Gastroesophageal sphincter (tissue), 4 donors: ENCODE measurements at places on chromosomes 13 and 19.

DNA sequence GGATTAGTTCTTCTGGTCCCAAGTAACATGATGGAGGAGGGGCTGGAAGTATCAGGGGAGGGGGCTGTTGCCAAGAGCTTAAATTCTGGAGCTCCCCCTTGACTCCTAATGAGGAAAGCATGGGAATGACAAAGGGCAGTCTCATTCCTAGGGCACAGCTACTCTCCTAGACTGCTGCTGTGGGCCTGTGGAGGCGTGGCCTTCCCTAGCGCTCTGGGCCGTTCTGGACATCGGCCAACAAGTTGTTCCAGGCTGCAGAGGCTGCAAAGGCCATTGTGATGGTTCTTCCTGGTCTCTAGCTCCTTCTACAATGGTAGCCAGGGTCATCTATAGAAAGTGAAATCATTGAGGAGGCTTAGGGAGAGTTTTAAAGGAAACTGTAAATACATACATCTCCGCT is 916.6 kb downstream of the DIAPH3 start:
- no peak for ATAC-seq

DNA sequence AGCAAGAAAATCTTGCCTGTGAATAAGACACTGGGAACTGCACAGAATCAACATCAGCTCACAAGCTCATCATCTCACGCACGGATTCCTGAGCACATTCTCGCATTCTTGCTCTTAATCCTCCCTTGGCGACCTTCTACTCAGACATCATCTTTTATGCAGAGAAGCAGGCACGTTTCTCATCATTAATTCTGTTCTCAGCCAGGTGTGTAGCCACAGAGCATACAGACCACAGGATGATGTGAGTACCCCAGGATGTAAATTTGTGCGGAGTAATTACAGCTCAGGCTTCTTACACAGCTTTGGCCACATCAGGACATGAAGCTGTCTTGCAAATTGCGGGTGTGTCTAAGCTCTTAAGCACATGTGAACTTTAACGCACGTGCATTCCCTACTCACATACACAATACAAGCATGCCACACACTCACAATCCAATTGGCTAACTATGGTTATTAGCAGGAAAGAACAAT is 36.5 kb upstream of the SACS start:
- ATAC-seq, result no peak

GRCh38 chr13:79986890-79987289 is 354.0 kb downstream of the SPRY2 start:
- no peak for ATAC-seq

DNA sequence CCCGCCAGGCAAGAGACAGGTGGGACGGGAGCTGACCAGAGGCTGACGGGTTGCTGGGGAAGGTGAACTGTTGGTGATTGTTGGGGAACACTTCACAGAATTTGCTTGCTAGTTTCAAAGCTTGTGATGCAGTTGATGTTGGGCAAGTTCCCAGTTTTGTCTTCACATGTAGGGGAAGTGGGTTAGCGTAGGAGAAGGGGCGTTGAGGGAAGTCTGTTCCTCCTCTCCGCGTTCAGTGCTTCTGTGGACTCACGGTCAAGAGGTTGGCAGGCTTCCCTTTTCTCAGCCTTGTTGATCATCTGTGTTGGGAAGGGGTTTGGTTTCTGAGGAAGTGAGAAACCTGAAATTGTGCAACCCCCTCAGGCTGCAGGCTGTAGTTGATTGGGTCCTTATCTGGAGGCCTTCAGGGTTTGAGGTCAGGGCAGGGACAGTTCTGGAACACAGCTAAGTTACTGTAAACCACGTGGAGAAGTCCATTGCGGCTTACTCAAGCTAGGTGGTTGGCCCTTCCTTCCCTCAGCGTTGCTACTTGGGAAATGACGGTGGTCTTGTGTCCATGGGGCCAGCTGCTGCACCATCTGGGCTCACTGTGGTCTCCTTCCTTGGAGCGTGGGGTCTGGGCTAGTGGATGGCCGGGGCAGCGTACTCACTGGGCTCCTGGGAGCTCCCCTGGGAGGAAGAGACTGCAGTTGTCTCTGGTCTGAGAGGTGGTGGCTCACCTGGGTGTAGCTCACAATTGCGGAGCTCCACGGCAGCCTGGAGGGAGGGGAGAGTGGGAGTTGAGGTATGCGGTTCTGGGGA is 7.5 kb downstream of the RPS9 start:
- peak; percentile 71 for ATAC-seq

GRCh38 chr13:20993211-20993610 is 68.2 kb downstream of the LATS2 start:
- no peak for ATAC-seq

GRCh38 chr19:41443813-41444455 is 978 bp downstream of the ERICH4 start:
- ATAC-seq, result no peak

DNA sequence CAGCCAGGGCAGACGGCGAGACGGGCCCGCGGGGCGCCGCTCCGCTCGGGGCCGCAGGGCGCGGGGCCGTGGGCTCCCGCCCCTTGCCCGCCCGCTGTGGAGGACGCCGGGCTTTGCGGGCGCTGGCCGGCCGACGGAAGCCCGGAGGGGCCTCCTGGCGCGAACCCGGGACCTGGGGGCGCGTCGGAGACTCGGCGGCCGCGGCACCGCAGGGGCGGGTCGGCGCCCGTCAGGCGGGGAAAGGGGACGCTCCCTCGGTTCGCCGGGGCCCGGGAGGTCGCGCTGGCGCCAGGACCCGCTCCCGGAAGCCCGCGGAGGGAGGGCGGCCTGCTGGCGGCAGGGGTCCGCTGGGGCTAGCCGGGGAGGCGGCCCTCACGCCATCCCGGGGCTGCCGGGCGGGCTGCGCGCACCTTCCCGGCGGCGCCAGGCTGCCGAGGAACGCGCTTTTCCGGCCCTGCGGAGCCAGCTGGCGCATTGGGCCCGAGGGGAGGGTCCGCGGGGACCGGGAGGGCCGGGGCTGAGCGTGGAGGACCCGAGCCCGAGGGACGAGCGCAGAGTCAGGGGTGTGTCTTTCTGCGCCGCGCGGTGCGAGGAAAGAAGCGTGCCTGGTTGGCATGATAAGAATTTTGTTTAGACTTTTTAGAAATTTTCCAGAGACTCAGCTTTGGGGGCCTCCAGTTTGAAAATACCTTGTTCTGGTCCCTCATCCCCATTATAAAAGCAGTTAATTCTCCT is 511 bp downstream of the GARRE1 start:
- ATAC-seq, result peak; percentile 71

GRCh38 chr13:91523116-91523515 is 124.7 kb downstream of the GPC5 start:
- ATAC-seq, result no peak

GRCh38 chr13:66984241-66984640 is 245.9 kb downstream of the PCDH9 start:
- no peak for ATAC-seq

GRCh38 chr19:40219721-40220276 is 1.6 kb upstream of the TTC9B start:
- ATAC-seq, result no peak

GRCh38 chr13:36999054-36999714 is at the start of gene ALG5:
ALG5 (minus strand) TSS chr13:36999340; CDS start chr13:36999300, 40 bp downstream.
- peak; percentile 88 for ATAC-seq

DNA sequence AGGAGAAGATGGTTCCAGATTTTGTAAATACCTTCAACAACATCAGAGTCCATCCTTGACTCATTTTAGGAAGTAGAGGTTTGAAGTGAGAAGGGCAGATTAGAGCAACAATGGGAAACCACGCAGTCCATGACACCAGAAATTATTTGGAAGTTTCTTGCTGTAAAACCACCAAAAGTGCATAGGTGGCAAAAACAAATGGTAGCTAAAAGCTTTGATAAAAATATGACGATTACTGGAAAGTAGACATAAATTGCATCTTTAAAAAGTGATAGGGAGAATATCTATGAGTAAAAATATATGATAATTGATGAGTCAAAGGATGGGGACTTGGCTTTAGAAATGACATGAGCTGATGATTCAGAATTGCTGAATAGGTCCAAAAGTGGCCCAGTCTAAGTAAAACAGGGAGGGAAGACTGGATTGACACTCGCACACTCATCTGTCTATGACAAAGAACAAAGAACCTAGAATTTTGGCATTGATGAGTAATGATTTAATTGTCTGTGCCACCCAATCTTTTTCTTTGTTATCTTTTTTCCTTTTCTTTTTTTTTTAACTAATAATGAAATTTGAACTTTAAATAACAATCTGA is 472.2 kb downstream of the MYO16 start:
- ATAC-seq, result no peak

GRCh38 chr19:47619763-47620162 is 10.8 kb downstream of the BICRA start:
- ATAC-seq, result no peak

DNA sequence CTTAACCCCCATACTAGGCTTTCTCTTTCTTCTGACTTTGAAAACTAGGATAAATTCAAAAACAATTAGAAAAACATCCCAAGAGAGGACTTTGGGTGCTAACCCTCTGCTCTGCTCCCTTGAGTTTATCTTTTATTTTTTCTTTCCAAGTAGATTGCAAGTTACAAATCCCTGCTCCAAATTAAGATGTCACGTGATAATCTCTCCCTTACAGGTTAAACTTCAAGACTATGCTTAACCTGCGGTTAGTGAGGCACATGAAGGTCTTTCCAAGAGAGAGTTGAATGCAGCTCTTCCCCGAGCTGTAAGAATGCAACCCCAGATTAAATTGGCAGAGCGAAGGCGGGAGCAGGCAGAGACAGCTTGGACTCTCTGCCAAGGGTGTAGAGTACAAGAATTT is 12.2 kb upstream of the ZNF507 start:
- ATAC-seq, result no peak

DNA sequence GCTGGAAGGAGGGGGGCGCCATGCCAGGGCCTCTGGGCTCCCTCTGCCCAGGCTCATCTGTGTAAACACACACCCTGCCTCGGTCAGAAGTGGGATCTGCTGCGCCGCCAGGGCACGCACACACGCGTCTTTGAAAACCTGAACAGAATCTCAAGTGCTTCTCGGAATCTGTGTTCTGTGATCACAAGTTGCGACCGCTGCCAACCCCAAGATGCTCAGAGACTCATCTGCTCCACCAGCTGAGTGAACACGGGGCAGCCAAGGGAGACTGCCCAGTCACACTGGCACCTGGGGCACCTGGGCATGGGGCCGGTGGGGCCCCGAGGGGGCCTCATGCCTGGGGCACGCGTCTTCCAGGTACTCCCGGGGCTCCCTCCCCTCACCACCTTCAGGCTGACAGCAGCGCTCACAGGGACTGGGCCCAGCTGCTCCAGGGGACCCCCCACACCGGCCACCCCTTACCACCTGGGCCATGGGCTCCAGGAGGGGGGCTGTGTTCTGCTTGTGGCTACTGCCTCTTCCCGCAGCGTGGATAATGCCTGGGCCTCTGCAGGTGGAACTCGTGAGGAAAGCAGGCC is 59.0 kb downstream of the KLF2 start:
- ATAC-seq, result no peak

DNA sequence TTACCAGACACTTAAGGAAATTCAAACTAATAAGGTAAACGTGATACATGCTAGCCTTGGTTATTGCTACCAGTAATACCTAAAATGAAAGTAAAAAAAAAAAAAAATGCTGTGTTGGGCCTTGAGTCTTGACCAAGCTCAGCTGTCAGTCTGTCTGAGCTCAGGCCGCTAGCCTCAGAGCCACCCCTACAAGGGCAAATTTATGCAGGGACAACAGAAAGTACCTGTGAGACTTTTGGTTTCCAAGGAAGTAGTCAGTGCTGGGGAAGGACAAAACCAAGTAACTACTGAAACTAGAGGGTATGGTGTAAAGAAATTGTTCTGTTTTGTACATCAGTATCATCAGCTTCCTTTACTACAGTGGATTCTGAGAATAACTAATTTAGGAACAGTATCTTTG is 134.3 kb upstream of the SLITRK5 start:
- ATAC-seq, result no peak

GRCh38 chr13:110687736-110688135 is 18.2 kb downstream of the CARS2 start:
- ATAC-seq, result no peak

DNA sequence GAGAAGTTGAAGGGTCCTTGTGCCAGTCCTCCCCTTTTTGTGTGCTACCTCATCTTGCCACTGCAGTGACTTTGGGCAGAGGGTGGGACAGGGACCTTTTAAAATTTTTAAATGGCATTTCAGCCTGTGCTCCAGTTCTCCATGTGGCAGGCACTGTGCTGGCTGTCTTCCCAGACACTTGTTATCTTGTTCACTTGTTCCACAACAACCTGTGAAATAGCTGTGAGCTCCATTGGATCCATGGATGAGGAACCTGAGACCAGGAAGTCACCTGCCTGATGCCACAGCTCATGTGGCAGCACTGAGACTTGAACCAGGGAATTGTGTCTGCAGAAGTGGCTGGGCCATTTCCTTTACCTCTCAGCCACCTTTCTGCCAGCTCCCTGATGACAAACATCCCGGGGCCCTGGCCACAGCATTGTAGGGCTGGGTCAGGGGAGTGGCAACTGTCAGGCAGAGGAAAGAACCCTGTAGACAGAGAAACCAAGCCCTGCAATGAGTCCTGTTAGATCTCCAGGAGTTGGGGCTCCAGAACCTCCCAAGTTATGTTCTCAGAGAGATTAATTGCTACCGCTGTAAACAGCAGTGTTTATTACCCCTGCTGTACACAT is 6.4 kb downstream of the EGLN2 start:
- no peak for ATAC-seq

- peak; percentile 70 for ATAC-seq
These were observed 13.6 kb downstream of the LTBP4 start for GRCh38 chr19:40614622-40615411.

- ATAC-seq, result no peak
These were observed 1.4 kb upstream of the GIPC1 start for GRCh38 chr19:14497228-14497921.

- no peak for ATAC-seq
These were observed 12.2 kb downstream of the IGLON5 start for GRCh38 chr19:51323481-51324166.

GRCh38 chr13:38566023-38566422 is 120.9 kb upstream of the FREM2 start:
- no peak for ATAC-seq

GRCh38 chr19:30229525-30230174 is 142.5 kb upstream of the ZNF536 start:
- no peak for ATAC-seq

DNA sequence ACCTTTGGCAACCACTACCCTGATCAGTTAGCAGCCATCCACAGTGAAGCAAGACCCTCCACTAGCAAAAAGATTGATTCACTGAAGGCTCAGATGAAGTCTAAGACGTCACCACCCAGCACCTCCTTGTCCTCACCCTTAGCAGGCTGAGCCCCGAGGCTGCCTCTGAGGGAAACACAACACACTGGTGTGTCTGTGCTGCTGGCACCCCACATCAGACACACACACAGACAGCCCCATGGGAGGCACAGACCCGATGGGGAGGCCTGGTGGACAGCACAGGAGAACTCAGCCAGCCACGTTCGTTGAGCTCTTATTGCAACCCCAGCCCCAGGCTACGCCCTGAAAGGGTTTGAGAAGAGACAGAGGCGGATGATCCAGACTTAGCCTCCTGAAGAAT is 94.7 kb downstream of the ZDHHC20 start:
- no peak for ATAC-seq
